ENCODE measurements at places on chromosomes 12 and 14.

DNA sequence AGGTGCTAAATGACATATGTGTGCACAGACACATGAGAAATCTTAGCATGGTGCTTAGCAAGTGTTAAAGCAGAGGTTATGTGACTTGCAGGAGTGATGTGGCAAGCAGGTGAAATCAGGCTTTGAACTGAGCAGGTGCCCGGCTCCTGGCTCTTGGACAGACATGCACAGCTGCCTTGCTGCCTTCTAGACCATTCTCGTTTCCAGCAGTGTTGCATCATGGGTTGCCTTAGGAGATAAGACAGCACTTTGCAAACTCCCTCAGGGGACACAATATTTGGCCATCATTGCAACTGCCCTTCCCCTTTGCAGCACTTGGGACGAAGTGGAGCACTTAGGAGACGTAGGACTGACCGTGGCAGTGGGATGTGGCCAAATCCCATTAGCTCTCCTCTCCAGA is 17.2 kb upstream of the GSC start:
- DNase-seq, result no peak

GRCh38 chr14:73295198-73295796 is 58.0 kb downstream of the PAPLN start:
- DNase-seq, result no peak

GRCh38 chr12:127125607-127126259 is 1141.2 kb upstream of the TMEM132C start:
- peak; percentile 80 for DNase-seq

GRCh38 chr12:64221651-64222008 is 466 bp downstream of the KICS2 start:
- peak; percentile 68 for DNase-seq

DNA sequence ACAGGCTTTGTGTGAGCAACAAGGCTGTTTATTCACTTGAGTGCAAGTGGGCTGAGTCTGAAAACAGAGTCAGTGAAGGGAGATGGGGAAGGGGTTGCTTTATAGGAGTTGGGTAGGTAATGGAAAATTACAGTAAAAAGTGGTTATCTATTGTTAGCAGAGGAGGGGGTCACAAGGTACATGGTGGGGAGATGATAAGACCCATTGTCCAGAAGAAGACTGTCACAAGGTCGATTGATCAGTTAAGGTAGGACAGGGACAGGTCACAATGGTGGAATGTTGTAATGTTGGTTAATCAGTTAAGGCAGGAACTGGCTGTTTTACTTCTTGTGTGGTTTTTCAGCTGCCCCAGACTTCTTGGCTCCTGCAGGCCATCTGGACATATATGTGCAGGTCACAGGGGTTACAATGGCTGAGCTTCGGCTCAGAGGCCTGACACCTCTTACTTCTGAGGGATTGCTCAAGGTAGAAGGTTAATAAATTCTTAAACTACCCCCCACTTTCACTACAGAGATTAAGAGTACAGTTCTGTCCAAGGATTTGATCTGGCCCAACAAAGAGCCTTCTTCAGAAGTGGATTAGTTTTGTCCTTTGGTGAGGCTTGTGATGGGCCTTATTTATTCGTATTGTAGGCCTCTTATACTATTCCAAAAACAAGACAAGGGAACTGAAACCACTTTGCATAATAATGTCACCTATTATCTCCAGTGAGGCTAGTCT is 13.8 kb upstream of the DHRS4 start:
- DNase-seq, result no peak

DNA sequence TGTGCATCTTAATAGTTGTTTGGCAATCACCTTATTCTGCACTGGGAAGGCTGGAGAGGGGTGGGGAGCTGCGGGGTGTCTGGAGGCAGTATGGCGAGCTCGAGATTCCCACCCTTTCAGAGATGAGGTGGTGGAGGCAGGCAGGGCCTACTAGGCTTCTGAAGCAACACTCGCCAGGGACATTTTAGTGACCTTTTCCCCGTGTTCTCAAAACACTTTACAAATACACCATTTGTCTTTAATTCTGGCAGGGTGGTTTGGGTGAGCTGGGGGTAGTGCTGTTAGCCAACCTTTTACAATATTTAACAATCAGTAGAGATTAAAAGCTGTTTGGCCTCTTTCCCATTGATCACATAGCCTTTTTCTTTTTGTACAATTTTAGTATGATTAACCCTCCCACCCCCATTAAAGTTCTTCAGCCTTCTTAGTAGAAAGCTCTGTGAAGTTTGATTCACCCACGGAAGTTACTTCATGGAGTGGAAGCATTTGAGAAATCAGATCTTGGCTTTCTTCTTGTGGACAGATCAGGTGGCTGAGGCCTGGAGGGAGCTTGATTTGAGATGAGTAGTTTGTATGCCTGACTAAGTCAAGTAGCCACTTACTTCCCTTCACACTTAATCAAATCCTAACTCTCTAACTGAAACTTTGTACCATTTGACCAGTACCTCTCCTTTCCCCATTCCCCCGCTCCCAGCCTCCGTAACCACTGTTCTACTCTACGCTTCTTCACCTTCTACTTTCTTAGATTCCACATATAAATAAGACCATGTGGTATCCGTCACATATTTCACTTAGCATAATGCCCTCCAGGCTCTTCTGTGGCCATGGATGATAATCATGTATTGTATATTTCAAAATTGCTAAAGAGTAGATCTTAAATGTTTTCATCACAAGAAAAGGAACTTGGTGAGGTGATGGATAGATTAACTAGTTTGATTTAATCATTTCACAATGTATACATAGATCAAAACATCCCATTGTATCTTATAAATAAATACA is 41.0 kb downstream of the TRAF3 start:
- DNase-seq, result peak; percentile 51

DNA sequence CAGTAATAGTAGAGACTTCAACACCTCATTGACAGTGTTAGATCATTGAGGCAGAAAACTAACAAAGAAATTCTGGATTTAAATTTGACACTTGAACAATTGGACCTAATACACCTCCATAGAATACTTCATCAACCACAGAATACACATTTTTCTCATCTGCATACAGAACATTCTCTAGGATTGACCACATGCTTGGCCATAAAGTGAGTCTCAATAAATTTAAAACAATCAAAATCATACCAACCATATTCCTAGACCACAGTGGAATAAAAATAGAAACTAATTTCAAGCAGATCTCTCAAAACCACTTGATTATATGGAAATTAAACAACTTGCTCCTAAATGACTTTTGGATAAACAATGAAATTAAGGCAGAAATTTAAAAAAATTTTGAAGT is 82.3 kb downstream of the SLC38A4 start:
- no peak for DNase-seq

Measured in activated CD4-positive, alpha-beta memory T cell treated with anti-CD3 and anti-CD28 coated beads for 36 hours (primary cell).